ENCODE measurements at places on chromosomes 5 and 9. TPM values are rescaled to one million over a fixed set of nuclear protein-coding genes. Genes with fewer than 3 reads are reported as not detected.

DNA sequence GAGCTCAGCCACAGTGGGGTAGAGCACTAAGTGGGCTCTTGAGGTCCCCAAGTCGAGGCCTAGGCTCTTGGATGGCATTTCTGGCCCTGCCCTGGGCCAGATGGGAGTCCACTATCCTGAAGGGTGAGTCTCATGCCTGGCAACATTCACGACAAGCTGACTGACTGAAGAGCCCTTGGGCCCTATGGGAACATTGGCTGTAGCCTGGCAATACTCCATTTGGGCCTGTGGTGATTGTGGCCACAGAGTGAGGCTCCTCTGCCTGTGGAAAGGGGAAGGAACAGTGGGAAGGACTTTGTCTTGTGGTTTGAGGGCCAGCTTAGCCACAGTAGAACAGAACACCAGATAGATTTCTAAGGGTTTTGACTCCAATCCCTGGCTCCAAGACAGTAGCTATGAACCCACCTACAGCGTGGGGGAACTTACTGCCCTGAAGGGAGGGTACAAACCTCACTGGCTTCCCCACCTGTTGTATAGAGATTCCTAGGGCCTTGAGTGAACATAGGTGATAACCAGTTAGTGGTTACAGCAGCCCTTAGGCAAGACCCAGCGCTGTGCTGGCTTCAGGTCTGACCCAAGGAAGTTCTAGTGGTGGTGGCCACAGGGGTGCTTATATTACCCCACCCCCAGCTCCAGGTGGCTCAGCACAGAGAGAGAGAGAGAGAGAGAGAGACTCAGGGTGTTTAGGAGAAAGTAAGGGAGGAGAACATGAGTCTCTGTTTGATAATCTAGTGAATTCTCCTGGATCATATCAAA lies 72.4 kb downstream of the KIAA0825 start:
- no peaks in the 10 kb centered on the region for H3K36me3 ChIP-seq
- H3K27ac ChIP-seq: no peak overlapping the region
- DNase-seq: no peak
- no peak overlapping the region for H3K4me3 ChIP-seq
- H3K4me1 ChIP-seq: no peaks in the 10 kb centered on the region

GRCh38 chr5:6719896-6720560 lies 6.8 kb downstream of the TENT4A start:
- no peak overlapping the region for H3K27ac ChIP-seq
- no peaks in the 10 kb centered on the region for H3K27me3 ChIP-seq
- no peak overlapping the region for H3K4me3 ChIP-seq
- peaks cover 10% of the 10 kb centered on the region for H3K36me3 ChIP-seq

DNA sequence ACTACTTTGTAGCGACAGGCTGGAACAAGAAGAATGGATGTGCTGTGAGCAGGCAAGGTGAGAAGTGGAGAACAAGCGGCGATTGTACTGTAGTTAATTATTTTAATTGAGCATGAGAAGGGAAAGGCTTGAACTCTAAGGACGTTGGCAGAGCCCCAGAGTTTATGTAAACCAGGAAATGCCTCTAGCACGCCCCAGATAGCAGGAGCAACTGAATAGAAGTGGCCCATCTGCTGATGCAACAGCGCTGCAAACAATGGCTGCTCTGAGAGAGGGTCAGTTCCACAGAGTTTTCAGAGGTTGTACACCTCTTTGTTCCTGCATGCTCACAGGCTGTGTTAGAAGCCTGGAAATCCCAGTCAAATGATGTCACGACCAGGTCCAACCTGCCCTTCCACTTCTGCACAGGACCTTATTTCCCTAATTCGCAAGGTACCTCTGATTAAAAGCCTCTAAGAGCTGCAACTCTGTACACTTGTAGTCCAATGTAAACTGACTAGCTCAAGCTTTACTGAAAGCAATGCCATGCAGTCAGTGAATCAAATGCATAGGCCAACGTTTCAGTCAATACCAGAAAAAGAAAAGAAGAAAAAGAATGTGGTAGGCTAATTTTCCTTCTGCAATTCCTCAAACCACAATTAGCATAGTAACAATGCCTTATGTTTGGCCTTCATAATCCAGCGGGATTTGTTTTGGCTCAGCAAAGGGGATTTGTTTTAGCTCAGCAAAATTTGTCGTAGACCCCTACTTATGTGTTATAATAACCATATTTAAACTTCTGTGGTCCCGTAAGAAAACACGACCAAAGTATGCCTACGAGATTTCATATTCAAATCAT lies 119.6 kb upstream of the RETREG1 start:
- no peak overlapping the region for H3K27ac ChIP-seq
- no peak for DNase-seq

DNA sequence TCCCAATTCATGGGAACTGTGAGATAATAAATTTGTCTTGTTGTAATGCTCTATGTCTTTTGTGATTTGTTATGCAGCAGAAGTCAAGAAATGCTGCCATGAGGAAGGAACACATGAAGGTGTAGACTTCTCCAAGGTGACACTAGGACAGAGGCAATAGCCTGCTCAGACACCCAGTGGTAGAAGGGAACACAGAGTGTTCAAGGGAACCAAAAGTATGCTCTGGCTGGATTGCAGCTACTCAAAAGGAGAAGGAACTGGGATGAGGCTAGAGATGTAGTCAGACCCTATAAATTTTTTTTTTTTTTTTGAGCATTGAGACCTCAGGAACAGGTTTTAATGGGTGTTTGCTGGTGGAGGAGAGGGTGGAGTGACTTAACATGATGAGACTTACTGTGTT lies 232.5 kb downstream of the PARP8 start:
- no peaks in the 10 kb centered on the region for H3K36me3 ChIP-seq
- no peak for DNase-seq
- H3K4me3 ChIP-seq: no peak overlapping the region
- no peaks in the 10 kb centered on the region for H3K27me3 ChIP-seq

GRCh38 chr9:96256800-96257199 lies 45.2 kb downstream of the HSD17B3 start:
- H3K27ac ChIP-seq: no peak overlapping the region
- peaks cover 27% of the 10 kb centered on the region for H3K27me3 ChIP-seq
- H3K36me3 ChIP-seq: no peaks in the 10 kb centered on the region
- DNase-seq: no peak

DNA sequence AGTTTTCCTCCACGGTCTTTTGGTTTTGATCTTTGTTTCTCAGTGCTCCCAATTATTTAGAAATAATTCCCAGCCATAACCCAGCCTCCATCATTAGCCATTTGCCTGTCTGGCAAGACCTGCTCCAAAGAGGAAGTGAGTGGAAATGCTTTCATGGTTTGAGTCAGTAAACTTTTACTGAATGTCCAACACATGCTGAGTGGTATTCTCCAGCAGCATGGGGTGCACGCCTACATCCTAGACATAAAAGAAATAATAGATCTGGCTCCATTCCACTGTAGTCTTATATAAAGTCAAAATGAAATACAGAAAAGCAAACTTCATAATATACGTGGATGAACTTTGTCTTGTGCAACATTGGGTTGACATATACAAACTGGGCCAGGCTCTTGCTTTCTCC lies 757.2 kb downstream of the TLE1 start:
- H3K27me3 ChIP-seq: no peaks in the 10 kb centered on the region
- no peak overlapping the region for H3K27ac ChIP-seq
- H3K4me1 ChIP-seq: no peaks in the 10 kb centered on the region
- no peak overlapping the region for H3K4me3 ChIP-seq
- no peak for DNase-seq
- no peaks in the 10 kb centered on the region for H3K36me3 ChIP-seq

- H3K27ac ChIP-seq: peak overlapping the region; percentile 96
- peak overlapping the region; percentile 80 for H3K4me3 ChIP-seq
- H3K36me3 ChIP-seq: no peaks in the 10 kb centered on the region
- H3K4me1 ChIP-seq: peaks cover 43% of the 10 kb centered on the region
Measured at GRCh38 chr5:40681363-40682153, 1.8 kb downstream of the PTGER4 start.

GRCh38 chr5:175282611-175283225 lies 161.3 kb downstream of the DRD1 start:
- DNase-seq: no peak
- no peaks in the 10 kb centered on the region for H3K4me1 ChIP-seq
- H3K4me3 ChIP-seq: no peak overlapping the region
- H3K27me3 ChIP-seq: no peaks in the 10 kb centered on the region
- no peaks in the 10 kb centered on the region for H3K36me3 ChIP-seq

GRCh38 chr9:19405771-19406170 lies 3.0 kb upstream of the ACER2 start:
- H3K4me1 ChIP-seq: peaks cover 20% of the 10 kb centered on the region
- no peak for DNase-seq

DNA sequence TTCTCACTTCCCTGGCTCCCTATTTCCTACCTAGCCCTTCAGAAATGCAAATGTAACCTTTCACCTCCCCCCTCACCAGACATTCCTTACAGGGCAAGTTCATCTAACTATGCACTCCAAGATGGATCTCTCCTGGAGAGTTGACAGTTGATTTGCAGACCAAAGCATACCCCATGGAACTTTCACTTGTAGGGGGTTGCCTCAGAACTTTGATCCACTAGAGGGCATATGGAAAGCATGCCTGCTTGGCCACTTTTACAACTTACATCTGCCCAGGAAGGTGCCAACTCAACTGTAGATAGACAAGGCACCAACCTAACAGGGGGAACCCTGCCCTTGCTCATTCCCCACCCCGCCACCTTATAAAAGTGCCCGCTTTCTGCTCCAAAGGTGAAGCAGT lies 187.8 kb downstream of the NXNL2 start:
- no peaks in the 10 kb centered on the region for H3K36me3 ChIP-seq
- H3K27ac ChIP-seq: no peak overlapping the region
- no peak for DNase-seq
- H3K4me3 ChIP-seq: no peak overlapping the region
- H3K27me3 ChIP-seq: no peaks in the 10 kb centered on the region
- no peaks in the 10 kb centered on the region for H3K4me1 ChIP-seq

The PCDHA13 gene
- not detected for total RNA-seq

The F12 gene
- total RNA-seq: 0.39 TPM

The ARL14EPL gene
- not detected for total RNA-seq

The PALM2AKAP2 gene
- not detected for total RNA-seq

The KLF4 gene
- 1.5 TPM for total RNA-seq

All from T-cell (primary cell).